LNCaP clone FGC (cell line): ENCODE measurements at places on chromosomes 12 and 14.

DNA sequence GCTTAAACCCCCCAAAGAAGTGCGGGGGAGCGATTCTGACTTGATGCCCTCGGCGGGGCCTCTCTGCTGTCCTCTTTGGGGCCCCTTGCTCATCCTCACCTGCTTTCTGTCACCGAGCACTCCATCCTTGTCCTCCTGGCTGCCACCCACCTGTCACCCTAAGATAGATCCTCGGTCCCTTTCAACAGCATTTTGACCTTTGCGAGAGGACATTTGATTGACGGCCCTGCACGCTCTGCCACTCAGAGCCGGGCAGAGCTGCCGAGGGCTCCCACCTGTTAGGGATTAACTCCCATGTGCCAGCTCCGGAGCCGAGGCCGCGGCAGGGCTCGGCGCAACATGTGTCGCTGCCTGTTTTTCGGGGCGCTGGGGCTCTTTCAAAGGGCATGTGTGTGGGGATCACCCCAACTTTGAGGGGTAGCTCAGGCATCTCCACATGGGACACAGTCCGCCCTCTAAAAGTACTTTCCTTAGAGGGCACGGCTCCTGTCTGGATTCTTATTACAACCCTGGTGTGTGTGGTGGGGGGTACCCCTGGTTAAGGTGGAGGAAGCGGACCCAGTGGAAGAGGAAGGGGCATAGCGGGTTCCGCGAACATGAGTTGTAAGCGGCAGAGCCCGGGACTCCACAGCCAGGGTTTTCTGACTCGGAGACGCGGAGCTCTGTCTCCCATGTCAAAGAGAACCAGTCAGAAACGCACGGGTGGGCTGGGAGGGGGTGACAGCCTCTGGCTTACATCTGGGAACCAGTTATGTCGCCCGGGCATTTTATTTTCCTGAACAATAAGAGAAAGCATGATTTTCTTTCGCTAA, 811 bp upstream of the MEG3 start:
- no peak for DNase-seq

DNA sequence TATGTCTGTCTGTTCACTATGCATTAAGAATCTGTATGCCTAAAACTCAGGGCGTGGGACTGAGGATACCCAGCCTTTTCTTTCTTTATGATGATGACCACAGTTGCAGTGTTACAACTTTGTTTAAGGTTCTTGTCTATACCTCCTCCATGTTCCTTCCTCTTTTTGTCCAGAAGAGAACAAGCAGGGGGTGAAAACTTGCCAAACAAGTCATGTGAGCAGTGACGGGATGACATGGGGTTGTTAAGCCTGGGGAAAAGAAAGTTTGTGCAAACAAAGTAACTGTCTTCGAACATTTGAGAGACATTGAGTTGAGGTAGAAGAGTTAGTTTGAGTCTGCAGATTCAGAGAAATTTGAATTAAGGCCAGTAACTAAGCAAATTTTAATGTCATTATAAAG, 505.5 kb downstream of the NPAS3 start:
- DNase-seq, result no peak

GRCh38 chr12:25130741-25131188, 64.2 kb downstream of the DNAI7 start:
- DNase-seq, result no peak

GRCh38 chr14:22131749-22132476, 457.1 kb downstream of the DAD1 start:
- DNase-seq, result no peak

- DNase-seq, result no peak
These were observed 9.4 kb downstream of the SSPN start for GRCh38 chr12:26204612-26205289.

DNA sequence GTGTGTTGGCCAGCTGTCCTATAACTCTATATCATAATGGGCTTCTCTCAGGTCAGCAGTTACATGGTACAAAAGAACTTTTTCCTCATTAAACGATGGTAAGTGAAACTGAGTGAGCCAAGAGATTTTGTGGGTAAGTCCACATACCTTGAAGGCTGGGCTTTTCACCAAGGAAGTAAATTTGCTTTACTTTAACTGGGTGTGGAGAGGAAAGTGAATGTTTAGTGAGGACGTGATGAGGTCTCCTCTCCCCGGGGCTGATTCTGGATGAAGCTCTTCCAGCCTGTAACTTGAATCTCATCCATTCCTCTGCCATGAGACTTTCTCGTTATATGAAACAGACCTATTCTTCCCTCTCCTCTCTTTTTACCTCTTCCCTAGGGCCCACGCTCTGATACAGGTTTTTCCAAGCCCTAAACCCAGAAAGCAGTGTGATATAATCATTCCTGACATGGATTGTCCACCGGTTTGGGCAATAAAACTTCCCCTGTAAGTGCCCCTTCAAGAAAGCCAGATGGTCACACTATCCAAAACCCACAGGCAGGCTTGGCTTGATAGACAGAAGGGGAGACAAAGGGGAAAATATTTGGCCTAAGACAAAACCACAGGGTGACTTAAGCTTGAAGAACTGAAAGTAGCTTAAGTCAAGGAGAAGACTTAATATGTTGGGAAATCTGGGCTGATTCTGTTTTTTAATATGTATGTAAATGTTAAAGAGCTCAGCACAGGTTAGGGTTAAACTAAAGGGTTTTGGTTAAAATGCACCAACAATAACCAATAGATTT, 50.3 kb downstream of the CIT start:
- DNase-seq, result no peak

DNA sequence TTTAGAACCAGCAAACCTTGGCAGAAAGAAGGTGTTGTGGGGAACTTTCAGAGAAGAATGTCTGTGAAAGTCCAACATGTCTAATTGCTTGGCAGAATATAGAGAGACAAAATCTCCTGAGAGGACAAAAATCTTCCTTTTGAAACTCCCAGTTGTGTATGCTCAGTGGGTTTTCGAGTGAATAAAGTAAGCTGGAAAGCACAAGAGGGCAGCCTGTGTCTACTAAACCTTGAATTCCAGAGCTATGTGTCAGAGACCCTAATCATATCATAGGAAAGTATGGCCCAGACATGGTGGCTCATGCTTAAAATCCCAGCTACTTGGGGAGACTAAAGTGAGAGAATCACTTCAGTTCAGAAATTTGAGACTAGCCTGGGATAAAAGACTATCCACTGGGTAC, 661.2 kb downstream of the SLC16A7 start:
- DNase-seq, result no peak

GRCh38 chr14:33617154-33617553, 333.7 kb downstream of the EGLN3 start:
- no peak for DNase-seq

- no peak for DNase-seq
These were observed 4.1 kb downstream of the CMTM5 start for GRCh38 chr14:23380976-23381375.

- no peak for DNase-seq
These were observed 46.7 kb downstream of the NOPCHAP1 start for GRCh38 chr12:105032703-105033357.

GRCh38 chr14:51730098-51730497, 78.4 kb downstream of the FRMD6 start:
- no peak for DNase-seq

DNA sequence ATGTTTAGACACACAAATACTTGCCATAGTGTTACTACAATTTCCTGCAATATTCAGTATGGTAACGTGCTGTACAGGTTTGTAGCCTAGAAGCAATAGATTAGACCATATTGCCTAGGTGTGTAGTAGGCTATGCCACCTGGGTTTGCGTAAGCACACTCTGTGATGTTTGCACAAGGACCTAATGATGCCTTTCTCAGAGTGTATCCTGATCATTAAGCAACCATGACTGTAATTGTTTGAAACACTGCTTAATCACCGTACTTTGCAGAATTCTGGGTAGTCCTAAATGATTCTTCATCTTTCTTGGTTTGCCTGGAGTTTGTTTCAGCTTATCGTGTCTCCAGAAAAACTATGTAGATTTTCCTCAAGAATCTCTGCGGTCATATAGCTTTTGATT, 11.2 kb upstream of the TCP11L2 start:
- DNase-seq, result no peak

DNA sequence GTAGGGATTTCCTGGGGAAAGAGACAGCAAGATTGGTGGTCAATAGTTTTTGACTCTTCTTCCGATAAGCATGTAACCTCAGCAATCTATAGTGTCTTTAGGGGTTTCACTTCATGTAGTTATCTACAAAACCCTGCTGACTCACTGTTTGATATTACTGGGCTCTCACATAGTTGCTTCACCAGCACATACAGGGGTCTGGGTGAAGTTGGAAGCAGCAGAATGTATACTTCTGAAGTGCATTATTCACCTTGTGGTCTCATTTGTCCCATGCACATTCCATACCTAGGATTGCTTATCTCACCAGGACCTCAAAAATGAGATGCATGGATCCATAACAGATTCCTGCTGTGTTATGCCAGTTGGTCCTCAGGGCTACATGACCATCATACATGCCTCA, 280.0 kb downstream of the LRIG3 start:
- DNase-seq, result no peak

GRCh38 chr14:30337456-30337855, 221.5 kb upstream of the G2E3 start:
- no peak for DNase-seq

DNA sequence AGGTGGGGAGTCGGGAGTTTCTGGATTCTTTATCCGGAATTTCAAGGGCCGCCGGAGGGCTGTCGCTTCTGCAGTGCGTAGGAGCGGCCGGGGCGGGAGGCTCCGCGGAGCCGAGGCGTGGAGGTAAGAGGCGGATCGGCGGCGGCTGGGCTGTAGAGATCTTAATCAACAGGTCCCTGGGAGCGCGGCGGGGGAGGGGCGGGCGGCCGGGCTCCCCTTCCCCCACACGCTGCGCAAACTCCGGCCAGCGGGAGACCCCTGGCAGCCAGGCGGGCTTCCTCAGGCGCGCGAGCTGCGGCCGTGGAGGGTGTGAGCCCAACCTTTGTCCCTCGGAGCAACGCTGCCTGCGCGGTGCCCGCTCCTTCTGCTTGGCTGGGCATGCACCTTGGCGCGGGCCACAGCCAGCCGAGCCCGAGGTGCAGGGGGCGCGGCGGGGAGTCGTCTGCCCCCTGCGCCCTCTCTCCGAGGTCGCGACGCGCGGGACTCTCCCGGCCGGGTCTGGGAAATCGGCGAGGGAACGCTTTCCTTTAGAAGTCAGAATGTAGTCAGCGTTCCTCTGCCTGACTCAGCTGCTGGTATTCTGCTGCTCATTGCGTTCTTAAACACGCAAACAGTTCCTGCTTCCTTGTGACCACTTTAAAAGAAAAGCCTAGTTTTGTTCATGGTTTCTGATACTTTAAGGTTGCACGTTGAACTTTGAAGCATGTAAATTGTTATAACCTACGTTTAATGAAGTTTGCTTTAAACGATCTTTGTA, at the start of gene PALS1:
Gene PALS1 (plus strand): TSS at position 25 of the 757 bp plus-strand sequence. CDS start 37,736 bp downstream, outside the sequence.
- no peak for DNase-seq

DNA sequence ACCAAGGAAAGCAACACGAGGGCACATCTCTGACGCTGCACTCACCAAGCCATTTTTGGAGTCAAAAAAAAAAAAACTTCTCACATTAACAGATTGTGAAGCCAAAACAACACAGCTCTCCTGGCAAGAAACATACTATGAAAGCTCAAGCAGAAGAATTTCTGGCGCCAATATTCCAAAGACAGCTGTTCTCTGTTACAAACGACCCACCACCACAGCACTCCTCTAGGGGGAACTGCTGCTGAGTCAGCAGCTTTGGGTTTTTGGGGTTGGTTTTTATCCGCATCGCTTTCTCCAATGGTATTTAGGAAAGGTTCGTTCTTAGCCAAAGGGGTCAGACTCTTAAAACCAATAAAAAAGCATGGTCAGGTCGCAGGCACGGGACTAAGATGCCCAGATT, 379.4 kb downstream of the RPS29 start:
- no peak for DNase-seq

- no peak for DNase-seq
These were observed 246.7 kb downstream of the PAWR start for GRCh38 chr12:79444089-79444488.

GRCh38 chr14:80211153-80212022, at the start of gene DIO2:
Gene DIO2 (minus strand): TSS chr14:80211504. CDS start chr14:80211472, 32 bp downstream.
- no peak for DNase-seq

DNA sequence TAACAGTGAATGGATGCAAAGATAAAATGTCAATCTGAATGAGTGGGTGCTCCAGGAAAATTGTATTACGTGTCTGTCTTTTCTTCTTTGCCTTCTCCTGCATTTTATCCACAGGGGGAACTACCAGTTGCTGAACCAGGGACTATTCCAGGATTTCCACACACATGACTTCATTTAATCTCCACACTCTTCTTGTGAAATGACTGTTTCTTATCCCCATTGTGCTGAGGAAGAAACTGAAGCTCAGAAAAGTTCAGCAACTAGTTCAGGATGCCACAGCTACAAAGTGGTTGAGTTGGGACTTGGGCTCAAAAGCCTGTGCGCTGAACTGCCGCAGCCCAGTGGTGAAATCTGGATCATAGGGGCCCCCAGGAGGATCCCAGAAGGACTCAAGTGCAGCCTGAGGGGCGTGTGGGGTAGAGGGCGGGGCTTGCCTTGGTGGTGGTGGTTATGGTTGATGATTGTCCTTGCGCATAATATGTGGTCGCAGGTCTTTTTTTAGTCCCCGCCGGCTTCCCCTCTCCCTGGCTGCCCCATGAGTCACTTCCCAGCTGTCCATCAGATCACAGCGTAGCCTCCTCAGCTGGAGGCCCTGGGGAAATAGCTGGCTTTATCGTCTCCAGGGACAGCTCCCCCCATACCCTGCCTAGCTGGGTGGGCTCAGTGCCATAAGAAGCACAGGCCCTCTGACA, 235.2 kb upstream of the CRY1 start:
- DNase-seq, result no peak

- no peak for DNase-seq
These were observed 870.2 kb upstream of the TMEM132C start for GRCh38 chr12:127396734-127397133.

DNA sequence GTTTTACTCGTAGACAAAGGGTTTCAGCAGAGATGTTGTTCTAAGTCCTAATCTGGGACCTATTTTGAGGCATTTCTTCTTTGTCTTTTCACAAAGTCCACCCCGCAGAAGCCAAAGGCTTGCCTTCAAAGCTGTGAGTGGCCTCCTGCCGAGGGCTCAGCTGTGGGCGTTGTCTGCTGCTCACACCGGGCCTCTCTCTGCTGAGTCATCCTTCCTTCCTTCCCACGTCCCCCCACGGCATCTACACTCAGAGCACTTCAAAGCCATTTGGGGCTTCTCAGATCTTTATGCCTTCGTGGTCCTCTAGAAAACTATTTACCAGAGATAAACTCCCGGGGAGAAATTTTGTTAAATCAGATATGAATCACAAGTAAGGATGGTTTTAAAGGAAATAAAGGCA, 115.9 kb upstream of the TMPO start:
- DNase-seq, result no peak

GRCh38 chr12:64840119-64840518, 15.7 kb downstream of the TBC1D30 start:
- no peak for DNase-seq
